Immature natural killer cell (primary cell): ENCODE measurements at places on chromosomes 13 and 19. TPM values are rescaled to one million over a fixed set of nuclear protein-coding genes. Genes with fewer than 3 reads are reported as not detected.

DNA sequence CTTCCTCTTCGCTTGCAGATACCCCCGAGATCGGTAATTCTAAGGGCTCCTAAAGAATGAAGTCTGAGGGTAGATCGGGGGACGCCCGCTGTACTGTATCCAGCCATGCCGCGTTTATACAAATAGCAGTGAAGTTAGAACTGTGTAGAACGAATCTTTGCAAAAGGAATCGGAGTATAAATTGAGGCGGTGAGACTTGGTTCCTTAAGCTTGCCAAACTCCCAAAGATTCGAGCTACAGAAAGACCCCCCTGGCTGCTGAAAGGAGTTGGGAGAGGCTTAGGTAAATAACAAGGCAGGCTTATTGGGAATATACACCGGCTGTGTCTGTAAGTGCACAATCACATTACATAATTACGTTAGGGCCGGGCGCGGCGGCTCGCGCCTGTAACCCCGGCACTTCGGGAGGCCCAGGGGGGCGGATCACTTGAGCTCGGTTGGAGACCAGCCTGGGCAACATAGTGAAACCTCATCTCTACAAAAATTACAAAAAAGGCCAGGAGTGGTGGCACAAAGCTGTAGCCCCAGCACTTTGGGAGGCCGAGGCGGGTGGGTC lies 12.2 kb downstream of the TMEM160 start:
- no peak for DNase-seq

GRCh38 chr19:28544451-28545261 lies 668.3 kb downstream of the UQCRFS1 start:
- DNase-seq, result no peak

- DNase-seq, result no peak
These were observed 163.6 kb upstream of the ZNF536 start for GRCh38 chr19:30208436-30209060.

The CGB2 gene
- not detected for polyA plus RNA-seq

DNA sequence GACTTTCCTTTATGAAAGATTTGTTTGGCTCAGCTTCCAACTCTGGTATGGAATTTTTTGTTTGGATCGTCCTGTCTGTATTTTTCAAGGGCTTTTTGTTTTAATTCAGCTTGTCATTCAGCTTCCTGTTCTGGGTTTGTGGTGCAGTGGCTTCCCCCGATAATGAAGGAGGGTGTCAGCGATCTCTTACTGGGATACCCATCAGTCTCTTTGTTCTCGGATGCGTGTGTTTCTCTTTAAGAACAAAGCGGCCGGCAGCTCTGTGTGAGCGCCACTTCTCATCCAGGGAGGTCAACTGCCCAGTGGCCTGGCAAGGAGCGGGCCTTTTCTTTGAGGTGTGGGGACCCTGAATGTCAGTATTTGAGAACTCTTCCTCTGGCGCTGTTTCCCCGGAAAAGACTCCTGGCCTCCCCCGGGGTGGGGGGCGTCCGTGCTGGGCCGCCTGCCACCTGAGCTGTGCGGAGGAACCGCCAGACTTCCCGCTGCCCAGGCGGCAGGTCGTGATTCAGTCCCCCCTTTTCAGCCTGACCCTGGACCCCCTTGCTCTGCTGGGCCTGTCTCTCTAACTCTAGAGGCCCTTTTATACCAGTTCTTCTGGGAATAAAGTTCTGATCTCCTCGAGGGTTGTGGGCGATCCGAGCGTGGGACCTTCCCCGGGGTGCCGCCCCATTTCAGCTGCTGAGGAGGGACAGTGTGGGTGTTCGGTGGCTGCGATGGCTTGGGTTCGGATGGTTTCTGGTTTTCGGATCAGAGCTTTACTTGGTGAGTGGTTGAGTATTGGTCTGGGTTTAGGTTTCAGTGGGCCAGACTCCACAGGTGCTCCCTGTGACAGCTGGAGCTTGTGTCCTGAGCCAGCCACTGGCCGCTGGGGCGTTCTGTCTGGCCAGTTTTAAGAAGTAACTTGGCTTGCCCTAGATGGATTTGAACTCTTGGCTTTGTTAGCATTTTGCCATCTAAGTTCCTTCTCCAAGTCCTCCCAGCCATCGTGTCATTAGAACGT lies 3.4 kb downstream of the SF3A2 start:
- no peak for DNase-seq

The NKG7 gene
- polyA plus RNA-seq, result 7,925 TPM

DNA sequence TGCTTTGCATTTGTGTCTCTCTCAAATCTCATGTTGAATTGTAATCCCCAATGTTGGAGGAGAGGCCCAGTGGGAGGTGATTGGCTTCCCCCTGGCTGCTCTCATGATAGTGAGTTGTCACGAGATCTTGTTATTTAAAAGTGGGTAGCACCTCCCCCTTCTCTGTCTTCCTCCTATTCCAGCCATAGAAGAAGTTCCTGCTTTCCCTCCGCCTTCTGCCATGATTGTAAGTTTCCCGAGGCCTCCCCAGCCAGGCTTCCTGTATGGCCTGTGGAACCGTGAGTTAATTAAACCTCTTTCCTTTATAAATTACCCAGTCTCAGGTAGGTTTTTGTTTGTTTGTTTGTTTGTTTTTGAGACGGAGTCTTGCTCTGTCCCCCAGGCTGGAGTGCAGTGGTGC lies 3.8 kb downstream of the LILRA4 start:
- no peak for DNase-seq

- no peak for DNase-seq
These were observed 2.6 kb downstream of the TLE5 start for GRCh38 chr19:3059653-3060052.

DNA sequence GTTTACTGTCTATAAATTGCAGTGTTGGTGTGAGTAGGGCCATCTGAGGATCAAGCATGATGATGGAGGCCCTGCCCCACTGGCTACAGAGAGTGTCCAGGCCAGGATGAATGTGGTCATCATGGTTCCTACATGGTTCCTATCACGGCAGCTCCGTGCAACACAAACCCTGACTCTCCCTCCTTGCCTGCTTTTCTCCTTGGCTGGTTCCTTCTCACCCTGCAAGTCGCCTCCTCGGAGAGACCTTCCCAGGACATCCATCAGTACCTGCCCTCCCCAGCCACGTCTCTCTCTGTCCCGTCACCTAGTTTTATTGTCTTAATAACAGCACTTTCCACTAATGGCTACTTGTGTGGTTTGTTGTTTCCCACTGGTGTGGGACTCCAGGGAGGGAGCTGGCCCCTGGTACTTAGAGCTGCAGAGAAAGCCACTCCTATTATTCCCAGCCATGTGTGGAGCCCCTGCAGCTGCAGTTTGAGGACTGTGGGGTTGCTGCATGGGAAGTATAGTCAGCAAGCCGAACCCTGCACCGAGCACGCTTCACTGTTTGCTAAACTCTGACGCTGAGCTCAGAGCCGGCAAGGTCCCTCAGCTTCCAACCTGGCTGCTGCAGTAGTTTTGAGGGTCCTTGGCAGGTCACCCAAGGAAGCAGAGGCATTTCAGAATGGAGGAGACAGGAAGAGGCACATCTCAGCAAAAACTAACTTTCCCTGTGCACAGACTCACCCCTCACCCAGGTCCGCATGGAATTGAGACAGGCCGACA lies 146.4 kb upstream of the VSTM2B start:
- DNase-seq, result no peak

The CPB2 gene
- not detected for polyA plus RNA-seq

The PSPN gene
- 0.65 TPM for polyA plus RNA-seq

DNA sequence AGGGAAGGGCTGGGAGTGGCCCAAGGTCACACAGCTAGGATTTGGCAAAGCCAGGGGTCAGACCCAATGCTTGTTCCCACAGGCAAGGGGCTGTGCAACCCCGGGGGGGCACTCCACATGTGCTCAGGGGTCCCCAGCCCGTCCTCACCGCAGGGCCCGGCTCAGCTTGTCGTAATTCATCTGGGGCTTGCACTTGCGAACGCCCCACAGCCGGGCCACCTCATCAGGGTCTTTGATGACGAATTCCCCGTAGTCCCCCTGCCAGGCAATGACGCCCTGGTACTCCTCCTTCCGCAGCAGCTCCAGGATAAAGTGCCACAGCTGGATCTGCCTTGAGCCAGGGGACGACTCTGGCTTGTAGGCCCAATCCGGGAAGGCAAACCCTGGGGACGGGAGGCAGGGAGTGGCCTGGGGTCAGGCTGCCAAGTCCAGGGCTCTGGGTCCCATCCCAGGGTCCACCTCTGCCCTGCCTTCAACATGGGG lies 4.7 kb downstream of the ERF start:
- no peak for DNase-seq

GRCh38 chr13:100234006-100234405 lies 145.1 kb downstream of the PCCA start:
- DNase-seq, result no peak

DNA sequence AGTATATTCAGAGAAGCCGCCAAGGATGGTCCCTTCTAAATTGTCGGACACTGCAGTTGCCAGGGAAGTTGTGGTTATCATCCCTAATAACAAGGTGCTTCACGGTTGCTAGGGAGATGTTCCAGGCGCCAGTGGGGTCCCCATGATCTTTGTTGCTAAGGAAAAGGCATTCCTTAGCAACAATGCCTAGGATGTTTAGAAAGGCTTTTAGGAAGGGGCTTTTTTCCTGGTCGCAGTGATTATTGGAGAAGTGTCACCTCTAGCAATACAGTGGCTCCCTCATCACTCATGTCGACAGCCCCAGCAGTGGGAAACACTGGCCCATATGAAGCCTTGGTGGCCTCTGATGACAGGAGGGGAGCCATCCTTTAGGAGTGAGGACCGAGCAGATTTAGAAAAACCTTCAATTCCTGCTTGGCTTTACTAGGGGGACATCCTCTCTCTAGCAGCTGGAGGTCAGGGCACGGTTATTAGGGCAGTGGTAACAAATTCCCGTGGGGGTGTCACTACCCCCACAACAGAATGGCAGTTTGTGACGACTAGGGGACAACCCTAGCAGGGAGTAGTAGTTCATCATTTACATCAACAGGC lies 6.4 kb upstream of the TMC4 start:
- no peak for DNase-seq

The ANKLE1 gene
- polyA plus RNA-seq, result not detected

The RNASEH2B gene
- polyA plus RNA-seq, result 52.9 TPM

The ANKRD24 gene
- polyA plus RNA-seq, result not detected

The C1QTNF9B gene
- not detected for polyA plus RNA-seq

DNA sequence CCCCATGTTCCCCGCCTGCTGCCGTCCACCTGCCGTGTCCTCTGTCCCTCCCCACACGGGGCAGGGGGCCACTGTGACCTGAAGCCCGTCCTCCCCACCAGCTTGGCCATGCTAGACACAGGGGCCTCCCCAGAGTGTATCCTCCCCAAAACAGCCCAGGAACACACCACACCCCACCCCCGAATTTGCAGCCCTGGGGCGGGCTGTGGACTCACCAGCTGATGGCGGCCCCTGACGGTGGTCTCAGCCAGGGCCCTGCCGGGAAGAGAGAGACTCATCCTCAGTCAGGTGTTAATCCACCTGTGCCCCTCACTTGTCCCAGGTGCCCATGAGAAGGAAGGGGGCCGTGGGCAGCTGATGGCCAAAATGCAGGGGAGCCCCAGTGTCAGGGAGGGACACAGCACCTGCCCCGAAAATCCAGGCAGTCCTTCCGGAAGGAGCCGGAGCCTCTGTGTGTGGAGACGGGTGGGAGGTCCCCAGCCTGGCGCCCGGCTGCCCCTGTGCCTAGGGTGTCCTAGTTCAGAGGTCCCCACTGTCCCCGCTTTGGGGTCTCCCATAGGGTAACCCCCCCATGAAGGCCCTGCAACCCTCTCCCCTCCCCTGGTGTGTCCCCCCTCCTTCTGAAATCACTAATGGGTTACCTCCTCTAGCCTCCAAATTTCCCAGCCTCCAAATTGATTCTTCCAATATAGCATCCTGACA lies 39.3 kb upstream of the TCF3 start:
- DNase-seq, result no peak

DNA sequence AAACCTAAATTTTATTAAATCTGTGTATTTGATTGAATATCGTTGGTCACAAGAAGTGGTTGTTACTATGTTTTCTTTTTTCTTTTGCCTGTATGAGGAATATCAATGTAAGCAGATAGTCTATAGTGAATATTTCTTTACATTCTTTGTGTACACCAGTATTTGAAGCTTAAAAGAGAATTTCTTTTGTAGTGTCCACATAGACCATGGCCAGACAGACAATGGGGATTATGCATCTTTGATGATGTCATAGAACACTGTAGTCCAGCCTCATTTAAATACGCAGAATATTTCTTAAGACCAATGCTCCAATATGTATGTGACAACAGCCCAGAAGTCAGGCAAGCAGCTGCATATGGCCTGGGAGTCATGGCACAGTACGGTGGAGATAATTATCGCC lies 64.8 kb downstream of the IPO5 start:
- DNase-seq, result no peak

The SYT5 gene
- 0.96 TPM for polyA plus RNA-seq

GRCh38 chr13:31860002-31860401 lies 120.7 kb downstream of the RXFP2 start:
- no peak for DNase-seq

DNA sequence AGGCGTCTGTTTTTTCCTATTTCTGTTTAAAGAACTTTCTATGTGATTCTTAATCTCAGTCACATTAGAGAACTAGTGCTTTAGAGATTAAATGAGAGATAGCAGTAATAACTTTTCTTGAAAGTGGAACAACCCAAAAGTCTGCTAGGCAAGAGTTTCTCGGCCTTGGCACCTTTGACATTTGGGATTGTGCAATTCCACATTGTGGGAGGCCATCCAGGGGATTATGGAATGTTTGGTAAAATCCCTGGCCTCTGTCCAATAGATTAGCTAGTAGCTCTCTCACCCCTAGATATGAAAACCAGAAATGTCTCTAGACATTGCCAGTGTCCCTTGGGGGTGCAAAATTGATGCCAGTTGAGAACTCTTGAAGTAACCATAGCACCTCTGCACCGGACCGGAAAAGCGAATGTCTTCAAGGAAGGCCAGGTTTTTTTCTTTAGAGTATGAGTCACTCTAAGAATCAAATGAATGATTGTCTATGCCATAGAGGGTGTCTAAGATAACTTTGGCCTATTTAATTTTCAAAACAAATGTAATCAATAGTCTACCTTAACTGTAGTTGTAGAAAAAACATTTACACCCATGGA lies 45.0 kb upstream of the IL17D start:
- DNase-seq, result no peak

The TRPC4 gene
- polyA plus RNA-seq, result not detected

GRCh38 chr13:80037505-80037888 lies 303.4 kb downstream of the SPRY2 start:
- DNase-seq, result no peak

DNA sequence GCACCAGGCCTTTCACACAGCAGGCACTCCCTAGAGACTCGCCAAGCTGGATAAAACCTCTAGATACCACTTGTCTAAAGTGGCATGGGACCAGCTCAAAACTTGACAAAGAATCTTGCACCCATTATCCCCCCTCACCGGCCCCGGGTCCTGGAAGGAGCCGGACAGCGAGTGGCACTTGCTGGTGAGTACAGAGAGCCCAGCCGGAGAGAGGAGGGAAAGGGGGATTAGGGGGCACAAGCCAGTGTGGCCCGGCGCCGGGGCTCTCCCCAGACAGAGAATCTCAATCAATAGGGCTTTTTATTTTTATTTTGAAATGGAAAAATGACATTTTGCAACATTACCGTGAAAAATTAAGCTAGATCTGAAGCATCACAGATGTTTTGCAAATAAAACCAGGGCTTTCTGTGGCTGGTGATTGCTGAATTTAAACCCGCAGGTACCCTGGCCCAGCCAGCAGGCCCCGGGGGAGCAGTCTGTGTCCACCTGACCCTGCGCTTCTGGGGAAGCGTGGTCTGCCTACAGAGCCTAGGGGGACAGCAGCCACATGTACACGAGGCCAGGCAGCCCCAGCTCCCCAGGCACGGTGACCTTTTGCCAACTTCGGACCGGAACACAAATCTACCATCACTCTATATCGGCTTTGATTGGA lies 10.0 kb upstream of the VSTM2B start:
- no peak for DNase-seq
